ENCODE measurements at places on chromosomes 7 and 10.

DNA sequence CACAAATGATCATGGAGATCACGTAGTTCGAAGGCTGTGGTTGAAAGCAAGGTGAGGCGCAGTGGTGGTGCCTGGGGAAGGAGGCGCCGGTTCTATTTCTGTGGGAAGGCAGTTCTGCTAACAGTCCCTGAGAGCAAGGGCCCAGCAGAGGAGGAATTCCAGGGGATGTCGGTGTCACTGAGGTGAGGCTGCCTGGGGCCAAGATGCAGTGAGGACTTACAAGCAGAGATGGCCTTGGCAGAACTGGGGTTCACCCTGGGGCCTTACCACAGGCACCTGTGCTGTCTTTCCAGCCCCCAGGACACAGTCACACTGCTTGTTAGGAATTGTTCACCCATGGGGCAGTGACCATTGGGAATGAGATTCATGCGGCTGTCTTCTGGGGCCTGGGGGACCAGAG is 26.7 kb downstream of the GBX1 start:
- no peak for DNase-seq

- DNase-seq = no peak
Observed at GRCh38 chr10:5964736-5965135, 12.6 kb downstream of the IL15RA start.

- no peak for DNase-seq
Observed at GRCh38 chr10:78328592-78329404, 295.1 kb downstream of the RPS24 start.

DNA sequence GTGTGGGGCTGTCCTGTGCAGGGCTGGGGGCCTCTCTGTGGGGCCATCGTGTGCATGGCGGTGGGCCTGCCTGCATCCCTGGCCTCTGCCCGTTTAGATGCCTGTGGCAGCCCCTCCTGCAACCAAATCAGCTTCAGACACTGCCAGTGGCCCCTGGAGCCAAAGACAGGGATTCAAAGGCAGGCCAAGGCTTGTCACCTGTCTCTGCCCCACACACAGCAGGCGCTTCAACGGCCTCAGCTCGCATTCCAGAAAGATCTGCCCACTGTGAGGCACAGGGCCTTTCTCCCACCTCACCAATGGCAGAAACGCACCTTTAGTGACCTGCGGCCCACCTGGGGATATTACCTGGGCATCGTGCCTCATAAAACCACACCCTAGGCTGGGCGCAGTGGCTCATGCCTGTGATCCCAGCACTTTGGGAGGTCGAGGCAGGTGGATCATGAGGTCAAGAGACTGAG is 46.0 kb downstream of the INSIG1 start:
- DNase-seq = no peak

DNA sequence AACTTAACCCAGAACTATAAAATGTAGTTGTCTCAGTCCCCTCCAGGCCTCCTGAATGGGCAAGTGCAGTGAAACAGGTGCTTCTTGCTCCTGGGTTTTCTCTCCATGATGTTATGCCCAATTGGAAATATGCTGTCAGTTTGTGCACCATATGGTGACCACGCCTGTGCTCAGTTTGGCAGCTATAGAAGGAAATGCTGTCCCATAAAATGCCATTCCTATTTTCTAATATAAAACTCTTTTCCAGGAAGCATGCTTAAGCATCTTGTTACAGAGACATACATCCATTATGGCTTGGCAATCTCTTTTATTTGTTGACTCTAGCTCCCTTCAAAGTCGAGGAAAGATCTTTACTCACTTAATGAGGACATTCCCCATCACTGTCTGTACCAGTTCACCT is 45.2 kb downstream of the FGFBP3 start:
- DNase-seq = no peak

DNA sequence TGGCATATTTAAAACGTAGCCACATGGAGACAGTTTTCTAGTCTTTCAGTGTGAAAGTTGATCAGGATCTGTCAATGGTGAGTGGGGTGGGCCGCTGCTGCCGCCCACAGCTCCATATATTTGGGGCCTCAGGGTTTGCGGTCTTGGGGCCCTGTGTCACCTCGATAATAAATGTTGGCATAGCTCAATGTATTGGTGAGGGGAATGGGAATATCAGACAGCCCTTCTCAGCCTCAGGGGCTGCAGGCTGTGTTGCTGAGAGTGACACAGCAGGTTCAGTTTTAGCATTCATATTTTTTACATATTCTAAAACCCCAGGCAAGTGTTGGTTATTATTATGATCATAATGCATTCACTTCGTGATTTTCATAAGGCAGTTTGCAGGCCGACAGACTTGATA is 5.3 kb downstream of the CDH23 start:
- DNase-seq = no peak

DNA sequence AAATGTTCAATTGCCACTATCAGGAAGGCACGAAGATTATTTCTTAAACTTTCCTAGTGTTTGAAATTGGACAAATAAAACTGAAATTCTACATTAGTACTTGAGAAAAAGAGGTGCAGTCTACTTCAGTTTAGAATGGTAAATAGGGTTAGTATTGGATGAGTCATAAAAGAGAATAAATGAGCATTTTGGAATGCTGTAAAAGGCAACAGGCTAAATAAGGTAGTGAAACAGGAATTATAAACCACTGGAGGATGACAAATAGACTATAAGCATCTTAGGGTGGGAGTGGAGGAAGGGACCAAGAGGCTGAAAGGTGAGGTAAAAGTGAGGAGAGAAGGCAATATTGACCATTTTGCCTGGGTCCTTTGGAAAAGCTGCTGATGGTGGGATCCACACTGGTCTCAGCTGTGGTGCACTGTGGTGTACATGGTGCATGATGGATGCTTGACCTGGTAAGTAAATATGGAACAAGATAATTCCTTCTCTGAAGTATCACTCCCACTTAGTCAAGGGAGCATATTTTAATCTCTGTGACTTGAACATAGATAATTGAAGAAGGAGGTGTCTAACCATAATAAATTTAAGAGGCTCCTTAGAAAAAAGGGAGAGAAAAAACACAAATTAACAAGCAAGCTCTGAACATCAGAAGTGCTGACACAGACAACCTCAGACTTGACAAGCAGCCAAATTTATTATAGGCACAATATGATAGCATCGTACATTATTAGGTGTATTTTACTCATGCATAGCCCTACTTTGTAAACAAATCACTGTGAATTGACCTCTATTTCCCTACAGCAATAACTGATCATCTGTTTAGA is 76.4 kb upstream of the SCIN start:
- no peak for DNase-seq

DNA sequence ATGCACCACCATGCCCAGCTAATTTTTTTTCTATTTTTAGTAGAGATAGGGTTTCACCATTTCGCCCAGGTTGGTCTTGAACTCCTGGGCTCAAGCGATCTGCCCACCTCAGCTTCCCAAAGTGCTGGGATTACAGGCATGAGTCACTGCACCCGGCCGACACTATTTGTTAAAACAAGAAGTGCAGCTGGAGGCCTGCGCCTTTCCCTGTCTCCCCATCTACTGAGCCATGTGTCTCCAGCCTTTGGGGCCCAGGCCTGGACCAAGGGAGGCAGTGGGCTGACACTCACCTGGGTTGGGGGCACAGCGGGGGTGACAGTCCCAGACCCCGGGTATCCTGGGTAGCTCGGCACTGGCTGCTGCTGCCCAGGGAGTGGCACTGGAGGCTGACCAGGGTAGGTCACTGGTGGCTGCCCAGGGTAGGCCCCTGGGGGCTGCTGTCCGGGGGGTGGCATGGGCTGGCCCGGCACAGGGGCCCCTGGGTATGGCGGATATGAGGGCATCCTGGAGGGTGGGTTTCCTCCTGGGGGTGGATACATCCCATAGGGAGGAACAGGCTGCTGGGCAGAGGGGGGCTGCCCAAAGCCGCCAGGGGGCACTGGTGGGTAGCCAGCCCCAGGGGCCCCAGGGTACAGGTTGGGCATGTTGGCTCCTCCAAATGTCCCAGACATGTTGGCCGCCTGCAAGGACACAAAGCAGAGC is 36.3 kb downstream of the PLAC9 start:
- no peak for DNase-seq

- DNase-seq = no peak
Observed at GRCh38 chr7:88597941-88598425, 161.5 kb upstream of the ZNF804B start.

- no peak for DNase-seq
Observed at GRCh38 chr7:51024867-51025266, 242.2 kb upstream of the GRB10 start.

GRCh38 chr7:116591202-116592040 is 66.6 kb downstream of the CAV1 start:
- no peak for DNase-seq

- no peak for DNase-seq
Observed at GRCh38 chr10:15738270-15738925, 18.7 kb upstream of the ITGA8 start.

DNA sequence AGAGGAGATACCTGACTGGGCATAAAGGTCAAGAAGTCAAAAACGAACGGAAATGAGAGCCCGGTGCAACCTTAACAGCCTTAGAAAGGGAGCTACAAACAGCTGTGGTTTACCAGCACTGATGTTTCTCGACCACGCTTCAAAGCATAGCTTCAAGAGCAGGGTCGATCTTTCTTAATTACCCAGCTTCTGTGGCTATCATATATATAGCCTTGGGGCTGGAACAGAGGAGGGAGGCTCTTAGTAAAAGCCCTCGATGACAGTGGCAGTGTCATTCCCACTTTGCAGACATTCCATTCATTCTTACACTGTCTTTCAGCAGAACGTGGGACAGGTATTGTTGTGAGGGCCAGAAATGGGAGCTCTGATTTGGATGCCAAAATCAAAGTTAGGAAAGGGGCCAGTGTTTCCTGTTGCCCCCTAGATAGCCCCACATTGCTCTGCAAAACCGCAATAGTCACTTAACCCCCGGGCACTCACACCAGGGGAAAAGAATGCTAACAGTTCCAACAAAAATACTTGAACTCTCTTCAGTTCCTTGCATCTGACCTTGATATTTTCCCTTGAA is 141.5 kb downstream of the MTPAP start:
- no peak for DNase-seq

DNA sequence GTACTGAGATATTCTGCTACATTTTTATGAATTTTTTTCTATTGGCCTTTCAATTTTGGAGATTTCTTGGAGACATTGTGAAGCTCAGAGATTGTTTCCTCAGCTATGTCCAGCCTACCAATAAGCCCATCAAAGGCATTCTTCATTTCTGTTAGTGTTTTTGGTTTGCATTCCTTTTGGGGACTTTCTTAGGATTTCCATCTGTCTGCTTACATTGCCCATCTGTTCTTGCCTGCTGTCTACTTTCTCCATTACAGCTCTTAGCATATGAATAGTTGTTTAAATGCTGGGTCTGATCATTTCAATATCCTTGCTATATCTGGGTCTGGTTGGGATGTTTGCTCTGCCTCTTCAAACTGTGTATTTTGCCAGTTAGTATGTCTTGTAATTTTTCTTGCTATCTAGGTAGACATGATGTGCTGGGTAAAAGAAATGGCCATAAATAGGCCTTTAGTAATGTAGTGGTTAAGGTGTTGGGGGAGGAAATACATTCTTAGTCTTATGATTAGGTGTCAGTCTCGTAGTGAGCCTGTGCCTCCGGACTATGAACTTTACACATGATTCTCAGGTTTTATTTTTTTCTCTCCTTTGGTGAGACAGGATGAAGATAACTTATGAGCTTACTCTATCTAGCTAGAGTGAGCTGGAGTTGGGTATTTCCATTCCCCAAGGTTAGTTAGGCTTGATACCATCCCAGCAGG is 32.6 kb upstream of the NME8 start:
- DNase-seq = no peak

DNA sequence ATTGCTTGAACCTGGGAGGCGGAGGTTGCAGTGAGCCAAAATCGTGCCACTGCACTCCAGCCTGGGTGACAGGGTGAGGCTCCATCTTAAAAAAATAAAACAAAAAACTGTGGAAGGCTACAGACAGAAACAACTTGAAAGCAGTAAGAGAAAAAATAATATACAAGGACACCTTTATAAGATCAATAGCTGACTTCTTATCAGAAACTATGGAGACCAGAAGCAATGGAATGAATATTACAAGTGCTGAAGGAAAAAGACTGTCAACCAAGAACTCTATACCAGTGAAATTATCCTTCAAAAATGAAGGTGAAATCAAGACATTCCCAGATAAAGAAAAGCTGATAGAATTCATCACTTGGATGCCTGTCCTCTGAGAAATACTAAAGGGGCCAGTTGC is 49.0 kb downstream of the RBAK start:
- DNase-seq = no peak

GRCh38 chr7:138350701-138351357 is 109.2 kb upstream of the TRIM24 start:
- no peak for DNase-seq

DNA sequence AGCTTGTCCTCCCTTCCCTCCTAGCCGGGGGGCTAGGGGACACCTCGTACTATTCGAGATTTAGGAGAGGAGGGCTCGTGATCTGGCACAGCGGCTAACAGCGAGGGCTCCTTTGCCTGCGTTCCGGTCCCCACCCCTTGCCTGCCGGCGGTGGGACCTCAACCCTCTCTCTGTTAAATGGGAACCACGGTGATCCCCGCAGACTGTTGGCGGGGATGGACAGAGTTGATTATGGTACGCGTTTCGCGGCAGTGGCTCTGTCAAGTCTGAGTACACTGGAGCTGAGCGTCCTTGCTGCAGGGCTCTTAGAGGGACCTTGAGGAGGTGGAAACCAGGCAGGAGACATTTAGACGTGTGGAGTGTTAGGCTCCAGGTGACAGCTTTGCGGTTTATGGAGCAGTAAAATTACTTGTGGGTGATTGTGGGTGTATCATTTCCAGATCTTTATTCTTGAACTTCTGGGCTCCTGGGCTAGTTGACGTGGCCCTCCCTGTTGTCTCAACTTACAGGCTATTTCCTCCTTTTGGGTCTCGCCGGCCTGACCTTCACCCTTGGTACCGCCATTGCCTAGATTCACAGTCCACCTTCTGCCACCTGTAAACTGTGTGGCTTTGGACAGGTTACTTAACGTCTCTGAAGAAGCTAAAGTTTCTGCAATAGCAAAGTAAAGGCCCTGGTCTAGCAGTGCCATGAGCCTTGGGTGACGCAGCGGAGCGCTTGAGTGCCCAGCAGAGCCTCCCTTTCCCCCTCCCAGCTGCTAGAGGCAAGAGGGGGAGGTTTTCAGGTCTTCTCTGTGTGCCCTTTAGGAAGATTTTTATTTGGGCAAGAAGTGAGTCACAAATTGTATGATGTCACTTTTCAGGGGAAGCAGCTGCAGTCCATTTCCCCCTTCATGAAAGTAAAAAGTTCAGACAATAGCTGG is 739 bp downstream of the CASP7 start:
- DNase-seq = peak; percentile 78

DNA sequence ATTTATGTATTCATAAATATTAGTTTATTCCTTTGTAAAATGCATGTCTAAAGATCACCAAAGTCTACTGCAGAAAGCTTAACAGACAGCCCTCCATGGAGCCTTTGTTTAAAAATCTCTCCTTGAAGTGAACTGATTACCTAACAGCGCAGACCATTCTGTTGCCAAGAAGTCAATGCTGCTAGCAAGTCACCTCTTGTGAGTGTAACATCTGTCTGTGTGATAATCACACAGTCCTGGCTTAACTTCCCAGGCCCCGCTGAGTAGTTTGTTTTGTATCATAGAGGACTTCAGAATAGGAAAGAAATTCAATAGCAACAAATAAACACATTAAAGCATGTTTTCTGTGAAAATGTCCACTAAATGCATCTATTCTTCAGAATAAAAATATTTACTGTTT is 435.3 kb upstream of the IGFBP3 start:
- DNase-seq = no peak

GRCh38 chr10:16195178-16195769 is 241.5 kb upstream of the PTER start:
- DNase-seq = no peak

Data from HS-5 (cell line).